ENCODE measurements at places on chromosomes 12 and 14.

DNA sequence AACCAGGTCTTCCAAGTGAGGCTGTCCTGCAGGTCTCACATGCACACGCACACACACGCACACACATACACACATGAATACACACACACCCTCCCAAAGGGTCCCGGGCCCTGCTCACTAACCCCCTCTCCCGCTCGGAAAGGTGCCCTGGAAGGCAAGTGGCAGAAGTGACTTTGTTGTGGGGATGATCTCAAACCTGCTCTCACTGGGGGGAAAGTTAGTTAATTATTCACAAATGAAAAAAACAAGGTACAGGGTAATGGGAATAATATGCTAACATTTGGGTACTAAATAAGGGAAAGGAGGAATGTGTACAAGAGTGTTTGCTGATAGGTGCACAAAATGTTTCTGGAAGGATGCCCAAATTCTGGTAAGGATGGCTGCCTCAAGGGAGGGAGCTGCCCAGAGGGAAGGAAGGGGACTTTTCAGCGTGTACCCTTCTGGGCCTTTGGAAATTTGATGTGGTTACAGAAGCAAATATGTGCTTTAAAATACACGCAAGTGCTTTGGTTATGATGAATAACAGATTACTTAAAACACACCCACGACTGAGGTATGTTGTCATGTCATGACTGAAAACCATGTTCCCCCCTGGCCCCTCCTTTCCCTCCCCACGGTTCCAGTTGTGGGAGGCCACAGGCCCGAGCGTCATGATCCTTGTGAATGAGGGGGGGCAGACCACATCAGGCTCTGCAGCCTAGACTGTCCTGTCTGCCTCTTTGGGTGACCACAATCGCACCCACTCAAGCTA lies 43.3 kb upstream of the PLEKHG6 start:
- DNase-seq: peak; percentile 68

DNA sequence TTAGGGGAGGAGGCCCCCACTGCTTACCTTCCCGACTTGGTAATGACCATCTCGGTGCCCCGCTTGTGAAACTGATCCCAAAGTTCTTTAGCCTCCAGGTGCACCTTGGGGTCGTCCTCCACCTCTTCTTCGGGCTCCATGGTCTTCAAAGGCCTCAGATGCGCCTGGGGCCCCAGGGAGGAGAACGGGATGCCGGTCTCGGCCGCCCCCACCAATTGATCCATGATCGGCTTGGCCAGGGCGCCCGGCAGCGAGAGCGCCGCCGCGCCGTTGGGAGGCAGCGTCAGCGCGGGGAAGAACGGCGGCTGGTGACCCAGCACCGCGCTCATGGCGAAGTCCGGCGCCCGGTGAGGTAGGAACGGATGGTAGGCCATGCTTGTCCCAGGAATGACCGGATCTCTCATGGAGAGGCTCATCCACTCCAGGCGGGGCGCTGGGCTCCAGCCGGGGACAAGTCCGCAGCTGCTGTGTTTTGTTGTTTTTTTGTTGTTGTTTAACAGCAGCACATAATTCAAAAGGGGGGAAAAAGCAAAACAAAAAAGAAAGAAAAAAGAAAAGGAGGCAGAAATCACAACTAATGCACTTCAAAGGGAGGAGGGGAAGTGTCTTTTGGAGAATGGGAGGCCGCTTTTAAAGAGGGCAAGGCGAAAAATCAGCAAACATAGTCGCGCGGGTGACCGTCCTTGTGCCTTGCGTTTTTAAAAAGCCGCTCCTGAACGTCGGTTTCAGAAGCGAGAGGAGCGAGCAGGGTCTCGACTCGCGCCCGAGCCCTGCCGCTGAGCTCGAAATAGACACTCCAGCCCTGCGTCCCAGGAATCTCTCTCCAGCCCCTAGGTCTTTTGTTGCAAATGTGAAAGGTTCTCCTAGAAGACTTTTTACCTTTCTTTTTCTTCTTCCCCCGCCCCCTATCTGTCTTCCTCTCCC lies 928 bp downstream of the TBX3 start:
- no peak for DNase-seq

GRCh38 chr12:118302053-118302452 lies 70.7 kb downstream of the TAOK3 start:
- DNase-seq: no peak

DNA sequence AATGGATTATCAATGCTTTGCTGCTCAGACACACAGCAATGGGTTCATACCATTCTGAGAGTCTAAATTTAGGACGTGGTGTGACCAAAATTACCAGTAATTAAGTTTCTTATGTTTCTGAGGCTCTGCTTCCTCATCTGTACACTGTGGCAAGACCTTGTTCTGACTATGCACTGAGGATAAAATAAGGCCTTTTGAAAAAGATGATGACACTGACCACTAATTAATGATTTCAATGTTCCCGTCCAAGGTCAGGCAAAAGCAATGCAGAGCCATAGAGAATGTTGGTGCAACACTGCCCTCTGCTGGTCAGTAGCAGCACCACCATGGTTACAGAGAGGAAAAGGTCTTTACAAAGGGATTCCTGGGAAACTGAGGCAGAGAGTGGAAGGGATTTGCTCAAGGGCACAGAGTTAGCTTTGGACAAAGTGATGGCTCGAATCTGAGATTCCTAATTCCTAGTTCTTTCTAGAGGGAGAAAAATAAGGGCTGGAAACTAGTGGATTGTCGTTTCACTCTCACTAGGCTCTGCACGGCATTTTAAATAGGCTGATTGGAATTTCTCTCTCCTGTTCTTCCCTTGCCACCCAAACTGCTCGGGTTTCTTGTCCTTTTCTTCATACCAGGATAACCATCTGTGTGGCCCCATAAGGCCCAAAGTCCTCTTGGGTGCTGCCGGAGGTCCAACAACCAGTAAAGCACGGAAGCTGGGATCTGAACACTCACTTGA lies 22.3 kb upstream of the P2RX7 start:
- DNase-seq: peak; percentile 72

- DNase-seq: no peak
Measured at GRCh38 chr14:39145266-39145966, 24.7 kb downstream of the TRAPPC6B start.

GRCh38 chr14:49919825-49920659 lies 27.2 kb downstream of the ARF6 start:
- DNase-seq: no peak

DNA sequence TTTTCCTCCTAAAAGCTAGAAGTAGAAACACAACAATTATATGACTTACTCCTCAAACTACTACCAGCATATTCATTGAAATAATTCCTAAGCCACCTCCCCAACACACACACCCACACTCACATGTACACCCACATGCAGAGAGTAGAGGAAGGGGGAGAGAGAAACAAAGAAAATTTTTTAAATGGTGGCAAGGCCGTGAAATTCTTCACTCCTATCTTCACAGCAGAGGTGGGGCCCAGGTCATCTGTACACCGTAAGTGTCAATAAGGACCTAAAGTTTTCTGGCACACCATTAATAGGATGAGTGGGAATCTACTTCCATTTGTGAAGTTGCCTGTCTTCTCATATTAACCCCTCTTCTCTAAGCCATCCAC lies 73.9 kb upstream of the EGLN3 start:
- no peak for DNase-seq

DNA sequence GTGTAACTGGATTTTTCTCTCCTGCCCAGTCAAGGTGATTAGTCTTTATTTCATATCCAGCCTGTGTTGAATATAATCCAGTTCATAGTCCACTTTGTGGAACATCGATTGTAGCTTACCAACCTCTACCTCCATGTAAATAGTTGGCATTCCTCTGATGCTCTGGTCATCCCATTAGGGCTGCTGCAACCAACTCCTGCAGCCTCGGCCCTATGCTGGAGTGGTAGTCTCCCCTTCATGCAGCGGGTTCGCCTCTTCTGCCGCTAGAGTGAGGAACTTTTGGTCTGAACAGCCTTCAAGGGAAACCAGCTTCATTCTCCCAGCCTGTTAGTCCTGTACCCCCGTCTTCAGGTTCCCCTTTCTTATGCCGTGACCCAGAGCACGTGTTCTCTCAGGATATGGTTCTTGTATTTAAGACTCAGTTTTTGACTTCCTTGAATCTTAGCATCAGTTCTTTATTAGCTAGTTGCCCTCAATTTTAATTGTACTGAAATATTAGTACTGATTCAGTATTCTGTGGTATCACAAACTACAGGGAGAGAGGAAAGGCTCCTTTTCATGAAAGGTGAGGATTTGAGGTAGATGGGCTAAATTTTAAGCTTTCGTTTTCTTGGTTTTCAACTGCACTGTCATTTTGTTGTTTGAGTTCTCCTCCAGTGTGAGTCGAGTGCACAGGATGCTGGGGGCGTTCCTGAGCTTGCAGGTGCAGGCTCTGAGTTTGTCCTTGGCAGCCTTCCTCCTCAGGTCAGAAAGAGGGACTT lies 33.2 kb downstream of the ZNF664 start:
- no peak for DNase-seq

DNA sequence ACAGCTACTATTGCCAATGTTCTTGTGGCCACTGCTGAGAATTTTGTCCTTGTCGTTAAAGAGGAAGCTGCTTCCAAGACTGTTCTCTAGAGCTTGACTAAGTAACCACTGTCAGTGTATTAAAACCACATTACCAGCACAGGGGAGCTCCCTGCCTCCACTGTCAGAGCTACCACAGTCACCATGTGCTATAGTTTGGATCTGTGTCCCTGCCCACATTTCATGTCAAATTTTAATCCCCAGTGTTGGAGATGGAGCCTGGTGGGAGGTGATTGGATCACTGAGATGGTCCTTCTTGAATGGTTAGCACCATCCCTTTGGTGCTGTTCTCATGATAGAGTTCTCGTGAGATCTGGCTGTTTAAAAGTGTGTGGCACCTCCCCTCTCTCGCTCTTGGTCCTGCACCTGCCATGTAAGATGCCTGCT lies 23.2 kb upstream of the RAP1B start:
- peak; percentile 28 for DNase-seq

DNA sequence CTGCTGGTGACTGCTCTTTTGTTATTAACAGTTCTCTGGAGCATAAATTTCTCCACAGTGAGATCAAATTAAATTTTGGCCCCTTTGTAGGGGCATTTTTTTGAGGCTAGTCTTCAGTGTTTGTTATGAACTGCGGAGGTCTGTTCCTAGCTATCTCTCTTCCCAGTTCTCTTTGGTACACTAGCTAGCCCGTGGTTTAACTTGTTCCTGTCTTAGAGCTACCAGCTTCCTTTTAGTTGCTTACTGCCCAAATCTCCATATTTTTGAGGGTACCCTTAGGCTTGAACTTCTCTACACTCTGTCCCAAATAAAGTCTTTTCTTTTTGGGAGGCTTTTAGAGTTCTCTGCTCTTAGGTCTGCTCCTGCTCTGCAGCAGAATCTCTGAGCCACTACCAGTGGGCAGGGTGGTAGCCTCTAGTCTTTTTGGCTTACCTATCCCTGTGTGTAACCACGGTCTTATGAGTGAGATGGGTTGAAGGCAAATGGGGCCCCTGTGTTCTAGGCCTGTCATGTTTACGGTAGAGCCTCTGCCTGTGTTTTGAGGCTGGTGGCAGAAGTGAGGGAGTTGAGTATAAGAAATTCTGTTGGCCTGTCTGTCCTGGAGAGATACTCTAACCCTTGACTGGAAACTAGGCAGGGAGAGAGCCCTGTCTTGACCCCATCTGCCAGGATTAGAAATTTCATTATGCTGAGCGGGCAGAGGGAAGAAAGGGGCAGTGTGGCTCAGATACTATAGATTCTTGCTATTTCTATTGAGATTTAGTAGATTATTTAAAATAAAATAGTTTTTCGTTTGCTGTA lies 21.0 kb downstream of the CNOT2 start:
- DNase-seq: no peak

DNA sequence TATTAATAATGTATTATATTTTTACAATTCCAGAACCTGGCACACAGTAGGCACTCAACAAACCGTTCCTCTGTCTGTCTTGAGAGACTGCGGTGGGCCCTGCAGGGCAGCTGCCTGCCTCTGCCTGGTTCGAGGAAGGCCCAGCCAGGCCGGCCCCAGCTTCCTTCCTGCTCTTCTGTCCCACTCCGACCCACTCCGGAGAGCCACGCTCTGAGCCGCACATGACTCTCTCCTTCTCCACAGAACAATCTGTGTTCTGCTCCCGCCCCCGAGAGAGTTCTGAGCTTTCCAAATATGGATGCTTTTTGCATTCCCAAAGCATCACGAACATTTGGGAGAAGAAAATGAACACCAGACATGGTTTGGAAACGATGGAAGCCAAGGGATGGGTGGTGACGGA lies 57.3 kb downstream of the TTC7B start:
- peak; percentile 32 for DNase-seq

DNA sequence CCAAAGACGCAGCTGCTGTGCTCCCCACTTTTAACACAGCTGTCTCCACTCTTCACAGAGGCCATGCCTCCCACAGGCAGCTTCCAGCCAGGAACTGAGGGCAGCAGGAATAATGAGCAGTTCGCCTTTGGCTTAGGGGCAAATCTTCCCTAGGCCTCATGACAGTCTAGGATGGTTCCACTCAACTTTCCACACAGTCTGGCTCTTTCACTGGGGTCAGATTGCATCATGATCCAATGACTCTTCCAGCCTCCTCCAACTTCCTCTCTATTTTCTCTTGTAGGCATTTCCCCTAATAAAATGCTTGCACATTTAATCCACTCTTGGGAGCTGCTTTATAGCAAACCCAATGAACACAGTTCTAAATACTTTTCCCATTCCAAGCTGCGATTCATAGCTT lies 271.6 kb upstream of the ATP2B1 start:
- DNase-seq: no peak

DNA sequence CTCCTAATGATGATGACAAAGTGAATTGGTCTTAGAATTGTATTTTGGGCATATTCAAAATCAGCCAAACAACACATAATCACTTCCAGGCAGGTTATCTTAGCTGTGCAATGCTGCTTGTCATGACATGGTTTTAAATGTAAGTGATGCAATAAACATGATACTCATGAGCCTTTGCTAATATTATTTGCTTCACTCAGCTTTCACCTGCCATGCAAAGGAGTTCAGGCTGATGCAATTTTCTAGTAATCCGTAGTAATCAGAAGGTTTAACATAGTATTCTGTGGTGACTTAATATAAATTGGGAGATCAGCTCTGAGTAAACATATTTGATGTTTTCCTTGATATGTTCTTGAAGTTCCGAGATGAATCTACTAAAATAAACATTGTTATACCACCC lies 29.1 kb downstream of the TMEM260 start:
- no peak for DNase-seq

DNA sequence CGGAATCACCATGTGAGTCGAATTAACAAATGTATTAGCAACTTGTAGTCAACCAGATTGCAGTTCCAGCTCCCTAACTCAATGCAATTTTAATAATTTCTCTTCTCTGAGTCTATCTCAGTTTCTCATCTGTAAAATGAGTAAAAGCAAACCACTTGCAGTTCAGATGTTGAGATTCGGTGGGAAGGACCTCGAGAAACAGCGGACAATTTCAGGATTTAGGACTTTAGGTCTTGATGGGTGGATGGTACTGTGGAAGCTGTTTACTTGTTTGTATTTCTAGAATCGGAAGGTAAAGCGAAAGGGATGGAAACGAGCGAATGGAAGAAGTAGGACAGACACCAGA lies 510 bp upstream of the TTC8 start:
- no peak for DNase-seq

- DNase-seq: no peak
Measured at GRCh38 chr14:102215071-102215470, 75.4 kb downstream of the WDR20 start.

Data from stimulated activated CD4-positive, alpha-beta T cell treated with anti-CD3 and anti-CD28 coated beads, Interleukin-2, amount 100 ng/mL, for 24 hours (primary cell).